Dorsolateral prefrontal cortex (tissue), 122 donors: ENCODE measurements at places on chromosomes 11 and 22.

- no peak for DNase-seq
Observed at GRCh38 chr11:116432301-116432700, 340.5 kb downstream of the BUD13 start.

DNA sequence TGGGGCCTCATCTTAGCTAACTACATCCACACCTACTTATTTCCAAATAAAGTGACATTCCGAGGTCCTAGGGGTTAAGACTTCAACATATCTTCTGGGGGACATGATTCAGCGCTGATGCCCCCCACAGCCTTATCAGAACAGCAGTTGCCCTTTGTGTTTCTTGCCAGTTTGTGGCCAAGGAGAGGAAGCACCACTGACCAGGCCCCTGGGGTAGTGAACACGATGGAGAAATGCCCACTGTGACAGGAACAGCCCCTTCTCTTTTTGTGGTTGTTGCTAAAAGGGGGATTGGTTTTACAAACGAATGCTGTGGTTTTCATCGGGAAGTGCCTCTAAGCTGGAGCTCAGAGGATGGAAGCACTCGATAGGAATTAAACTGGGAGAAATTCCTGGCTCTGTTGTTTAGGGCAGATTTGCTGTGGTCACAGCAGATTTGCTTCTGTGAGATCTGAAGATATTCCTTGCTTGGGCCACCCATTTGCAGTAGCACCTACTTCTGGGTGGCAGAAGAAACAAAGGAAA is 88.8 kb downstream of the ABTB2 start:
- no peak for DNase-seq

GRCh38 chr11:132718711-132719671 is 813.3 kb downstream of the OPCML start:
- DNase-seq, result no peak

DNA sequence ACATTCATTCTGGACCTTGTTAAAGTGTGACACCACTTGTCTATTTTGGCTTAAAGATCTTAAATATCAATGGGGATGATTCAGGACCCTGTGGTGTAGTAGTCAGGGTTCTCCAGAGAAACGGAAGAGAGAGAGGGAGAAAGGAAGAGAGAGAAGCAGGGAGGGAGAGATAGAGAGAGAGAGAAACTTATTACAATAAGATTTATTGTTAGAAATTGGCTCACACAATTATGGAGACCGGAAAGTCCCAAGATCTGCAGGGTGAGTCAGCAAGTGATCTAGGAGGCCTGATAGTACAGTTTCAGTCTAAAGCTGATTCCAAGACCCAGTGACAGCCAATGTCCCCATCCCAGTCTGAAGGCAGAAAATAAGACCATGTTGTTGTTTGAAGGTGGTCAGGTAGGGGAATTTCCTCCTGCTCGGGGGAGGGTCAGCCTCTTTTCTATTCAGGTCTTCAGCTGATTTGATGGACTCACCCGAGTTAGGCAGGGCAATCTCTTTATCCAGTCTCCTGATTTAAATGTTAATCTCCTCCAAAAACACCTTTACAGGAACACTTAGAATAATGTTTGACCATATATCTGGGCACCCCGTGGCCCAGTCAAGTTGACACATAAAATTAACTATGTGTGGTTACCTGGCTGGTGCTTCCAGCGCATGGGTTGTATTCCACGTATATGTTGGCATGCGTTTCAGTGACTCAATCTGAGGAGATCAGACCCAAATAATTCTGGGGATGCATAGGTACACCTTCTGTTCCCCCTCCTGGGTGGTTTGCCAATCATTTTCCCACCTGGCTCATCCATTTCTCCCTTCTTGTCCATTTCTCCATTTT is 1350.5 kb downstream of the TBC1D22A start:
- DNase-seq, result no peak

DNA sequence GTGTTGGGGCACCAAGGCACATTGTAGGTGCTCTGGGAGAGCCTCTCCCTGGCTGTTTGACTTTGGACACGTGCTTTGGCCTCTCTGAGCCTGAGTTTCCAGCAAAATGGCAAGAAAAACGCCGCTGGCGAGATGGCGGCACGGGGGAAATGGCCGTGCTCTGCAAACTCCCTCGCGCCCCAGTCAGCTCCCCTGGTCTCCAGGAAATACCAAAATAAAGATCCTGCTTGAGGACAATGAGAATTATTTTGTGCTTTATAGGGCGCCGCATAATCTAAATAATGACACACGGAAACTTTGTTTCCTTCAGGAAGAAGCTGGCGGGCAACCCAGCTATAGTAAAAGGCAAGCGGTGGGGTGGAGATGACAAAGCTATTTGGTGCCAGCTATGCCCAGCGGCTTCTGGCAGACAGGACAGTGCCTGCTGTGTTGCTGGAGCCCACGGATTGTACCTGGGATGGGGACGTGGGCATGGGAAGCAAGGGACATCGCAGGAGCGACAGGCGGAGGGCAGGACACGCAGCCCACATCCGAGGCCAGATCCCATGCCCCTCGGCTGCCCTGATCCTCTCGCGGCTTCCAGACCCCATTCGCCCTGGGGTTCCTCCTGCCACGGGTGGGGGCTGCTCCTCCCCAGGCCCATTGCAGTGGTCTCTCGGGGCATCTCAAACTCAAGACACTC is 26.3 kb upstream of the RFPL3 start:
- DNase-seq, result no peak

GRCh38 chr11:91091563-91091962 is 868.7 kb upstream of the CHORDC1 start:
- no peak for DNase-seq

GRCh38 chr11:11538277-11538960 is 83.4 kb downstream of the GALNT18 start:
- no peak for DNase-seq

DNA sequence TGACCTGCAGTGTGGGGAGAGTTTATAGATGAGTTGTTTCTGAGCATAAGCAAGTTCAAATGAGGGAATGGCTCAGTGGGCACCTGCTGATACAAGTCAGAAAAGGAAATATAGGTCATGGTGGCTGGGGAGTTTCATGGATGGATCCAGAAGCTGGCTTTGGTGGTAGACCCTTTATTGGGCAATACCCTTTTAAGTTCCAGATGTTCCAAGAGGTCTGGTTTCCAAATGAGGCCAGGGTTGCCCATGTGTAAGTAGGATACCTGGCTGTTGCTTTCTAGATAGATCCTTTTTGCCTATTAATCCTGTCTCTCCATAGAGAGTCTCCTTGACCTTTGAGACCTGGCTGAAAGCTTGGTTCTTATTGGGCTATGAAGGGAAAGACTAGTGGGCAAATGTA is 2.2 kb downstream of the STIM1 start:
- DNase-seq, result no peak

DNA sequence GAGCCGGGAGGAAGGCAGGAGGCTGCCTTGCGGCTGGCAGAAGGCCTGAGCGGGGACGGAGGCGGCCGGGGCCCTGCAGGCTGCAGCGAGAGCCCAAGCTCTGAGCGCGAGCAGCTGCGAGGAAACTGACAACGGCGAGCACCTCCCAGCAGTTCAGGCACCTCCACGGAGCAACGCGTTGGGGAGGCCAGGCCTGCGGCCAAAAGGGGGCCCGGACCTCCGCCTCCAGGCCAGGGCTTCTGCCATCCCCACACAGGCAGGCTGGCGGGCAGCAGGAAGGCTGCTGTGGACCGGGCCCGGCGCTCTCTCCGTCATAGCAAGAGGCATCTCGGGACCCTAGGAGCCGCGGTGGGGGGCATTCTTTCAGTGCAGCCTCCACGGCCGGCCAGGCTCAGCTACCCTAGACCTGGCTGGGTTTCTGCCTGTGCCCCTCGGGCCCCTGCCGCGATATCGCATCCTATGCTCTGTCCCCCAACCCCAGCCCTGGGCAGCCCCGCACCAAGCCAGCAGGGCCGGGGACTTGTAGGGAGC is 22.9 kb upstream of the SLC22A12 start:
- no peak for DNase-seq

DNA sequence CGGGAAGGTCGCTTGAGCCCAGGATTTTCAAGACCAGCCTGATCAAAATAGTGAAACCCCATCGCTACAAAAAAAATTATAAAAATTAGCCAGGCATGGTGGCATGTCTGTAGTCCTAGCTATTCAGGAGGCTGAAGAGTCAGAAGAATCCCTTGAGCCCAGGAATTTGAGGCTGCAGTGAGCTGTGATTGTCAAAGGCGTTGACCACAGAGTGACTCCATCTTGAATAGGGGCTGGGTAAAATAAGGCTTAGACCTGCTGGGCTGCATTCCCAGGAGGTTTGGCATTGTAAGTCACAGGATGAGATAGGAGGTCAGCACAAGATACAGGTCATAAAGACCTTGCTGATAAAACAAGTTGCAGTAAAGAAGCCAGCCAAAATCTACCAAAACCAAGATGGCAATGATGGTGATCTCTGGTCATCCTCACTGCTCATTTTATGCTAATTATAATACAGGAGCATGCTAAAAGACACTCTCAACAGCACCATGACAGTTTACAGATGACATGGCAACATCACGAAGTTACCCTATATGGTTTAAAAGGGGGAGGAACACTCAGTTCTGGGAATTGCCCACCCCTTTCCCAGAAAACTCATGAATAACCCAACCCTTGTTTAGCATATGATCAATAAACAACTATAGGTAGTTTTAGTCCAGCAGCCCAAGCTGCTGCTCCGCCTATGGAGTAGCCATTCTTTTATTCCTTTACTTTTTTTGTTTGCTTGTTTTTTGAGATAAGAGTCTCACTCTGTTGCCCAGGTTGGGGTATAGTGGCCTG is 2.8 kb upstream of the RDX start:
- no peak for DNase-seq

DNA sequence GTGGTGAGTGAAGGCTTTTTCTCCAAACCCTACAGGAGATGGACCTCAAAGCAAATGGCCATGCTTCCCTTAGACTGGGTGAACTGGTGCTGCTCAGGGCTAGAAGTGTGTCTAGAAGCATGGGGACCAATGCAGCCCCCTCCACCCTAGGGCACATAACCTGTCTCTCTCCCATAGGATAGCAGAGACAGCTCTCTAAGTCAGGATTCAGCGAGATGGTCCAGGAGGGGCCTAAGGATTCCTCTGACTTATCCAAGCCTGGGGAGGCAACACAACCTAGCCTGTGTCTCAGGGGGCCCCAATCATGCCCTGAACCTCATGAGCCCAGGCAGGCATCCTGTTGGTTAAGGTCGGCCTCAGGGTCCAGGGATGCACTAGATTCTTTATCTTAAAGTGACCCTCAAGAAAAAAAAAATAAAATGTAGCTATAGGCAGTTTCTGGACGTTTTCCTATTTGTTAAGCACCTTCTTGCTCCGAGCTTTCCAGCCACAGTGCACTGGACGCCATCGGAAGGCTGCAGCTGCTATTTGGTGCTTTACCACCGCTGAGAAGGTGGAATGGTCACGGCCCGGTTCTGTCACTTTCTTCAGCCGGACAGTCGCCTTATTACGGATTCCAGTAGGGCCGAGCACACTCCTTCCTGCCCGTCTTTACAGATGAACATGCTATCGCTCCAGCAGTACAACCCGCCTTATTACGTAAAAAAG is 5.0 kb upstream of the CCND1 start:
- DNase-seq, result no peak

DNA sequence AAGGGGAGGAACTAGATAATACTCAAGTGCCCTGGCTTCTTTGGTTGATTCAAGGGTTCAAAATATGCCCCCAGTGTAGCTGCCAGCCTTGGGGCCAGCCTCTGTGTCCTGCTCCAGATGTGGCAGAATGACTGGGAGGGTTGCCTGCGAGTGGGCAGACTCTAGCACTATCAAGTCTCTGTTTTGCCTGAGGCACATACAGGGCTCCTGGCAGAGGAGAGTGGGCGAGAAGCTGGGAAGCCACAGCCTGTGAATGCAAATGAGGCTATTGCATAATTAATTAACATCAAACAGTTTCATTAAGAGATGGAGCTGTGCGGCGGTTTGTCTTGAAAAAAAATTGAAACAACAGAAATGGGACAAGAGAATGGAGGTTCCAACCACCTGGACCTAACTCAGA is 50.8 kb downstream of the BUD13 start:
- peak; percentile 46 for DNase-seq

- no peak for DNase-seq
Observed at GRCh38 chr11:119727523-119728151, 1.4 kb downstream of the NECTIN1 start.

DNA sequence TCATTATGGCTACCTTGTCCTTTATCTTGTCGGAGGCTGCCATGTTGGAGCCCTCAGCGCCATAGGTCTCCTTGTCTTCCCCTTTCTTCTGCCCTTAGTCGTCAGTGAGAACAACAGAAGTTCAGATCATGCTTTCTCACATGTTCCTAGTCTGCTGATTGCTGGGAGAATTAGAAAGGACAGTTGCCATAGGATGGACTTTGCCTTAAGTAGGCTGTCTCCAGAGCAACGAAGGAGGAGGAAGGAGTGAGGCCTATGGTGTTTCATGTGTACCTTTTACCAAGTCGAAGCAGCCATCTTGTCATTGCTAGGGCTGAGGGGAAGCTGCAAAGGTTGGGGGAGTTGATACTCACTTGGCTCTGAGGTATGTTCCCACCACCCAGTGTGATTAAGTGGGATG is 62.6 kb downstream of the SYT13 start:
- DNase-seq, result no peak

GRCh38 chr11:121793916-121794315 is 322.1 kb downstream of the BLID start:
- DNase-seq, result no peak

GRCh38 chr11:128909438-128910125 is 18.4 kb downstream of the KCNJ5 start:
- DNase-seq, result no peak

- no peak for DNase-seq
Observed at GRCh38 chr11:27309046-27309445, 54.0 kb downstream of the CCDC34 start.

DNA sequence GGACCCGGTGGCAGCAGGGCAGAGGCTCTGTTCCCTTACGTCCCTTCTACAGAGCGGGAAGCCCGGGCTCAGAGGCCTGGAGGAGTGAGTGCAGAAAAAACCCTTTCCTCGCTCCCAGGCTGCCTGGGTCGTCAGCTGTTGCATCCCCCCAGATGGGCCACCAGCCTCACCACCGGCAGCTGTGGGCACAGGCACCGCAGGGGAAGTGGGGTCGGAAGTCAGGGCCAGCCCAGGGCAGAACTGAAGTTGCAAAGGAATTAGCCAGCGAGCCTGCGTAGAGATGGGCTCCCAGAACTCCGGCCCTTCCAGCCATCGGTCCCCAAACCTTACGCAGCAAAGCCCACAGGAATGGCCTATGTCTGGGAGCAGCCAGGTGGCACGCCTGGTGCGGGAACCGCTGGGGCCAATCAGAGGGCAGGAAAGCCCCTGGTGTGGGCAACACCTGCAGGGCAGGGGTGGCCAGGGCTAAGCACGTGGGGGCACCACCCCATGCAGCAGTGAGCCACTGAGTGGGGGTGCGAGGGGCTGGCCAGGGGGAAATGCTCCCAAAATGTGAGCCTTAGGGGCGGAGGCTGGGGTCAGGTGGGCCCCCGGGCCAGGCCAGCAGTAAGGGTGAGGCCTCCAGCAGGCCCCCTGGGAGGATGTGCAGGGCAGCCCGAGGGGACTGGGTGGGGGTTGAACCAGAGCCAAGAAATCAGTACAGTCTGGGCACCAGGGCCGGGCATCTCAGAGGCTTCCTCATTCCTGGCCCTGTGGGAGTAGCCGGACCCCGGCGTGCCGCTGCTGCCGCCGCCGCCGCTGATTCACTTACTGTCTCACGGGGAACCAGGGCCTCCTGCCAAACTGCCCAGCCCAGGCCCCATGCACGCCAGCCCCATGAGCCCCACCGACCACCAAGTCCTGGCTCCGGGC is 58.2 kb downstream of the WNT7B start:
- no peak for DNase-seq

- no peak for DNase-seq
Observed at GRCh38 chr22:22576244-22576988, 17.4 kb upstream of the PRAME start.
